ENCODE measurements at places on chromosomes 11 and 22.

GRCh38 chr11:8749202-8749601, 66.6 kb downstream of the RPL27A start:
- no peak for DNase-seq

GRCh38 chr22:47115921-47116320, 353.5 kb downstream of the TBC1D22A start:
- no peak for DNase-seq

- no peak for DNase-seq
Observed at GRCh38 chr11:29634244-29634643, 382.6 kb downstream of the KCNA4 start.

- DNase-seq: no peak
Observed at GRCh38 chr22:20572132-20572802, 64.9 kb downstream of the MED15 start.

DNA sequence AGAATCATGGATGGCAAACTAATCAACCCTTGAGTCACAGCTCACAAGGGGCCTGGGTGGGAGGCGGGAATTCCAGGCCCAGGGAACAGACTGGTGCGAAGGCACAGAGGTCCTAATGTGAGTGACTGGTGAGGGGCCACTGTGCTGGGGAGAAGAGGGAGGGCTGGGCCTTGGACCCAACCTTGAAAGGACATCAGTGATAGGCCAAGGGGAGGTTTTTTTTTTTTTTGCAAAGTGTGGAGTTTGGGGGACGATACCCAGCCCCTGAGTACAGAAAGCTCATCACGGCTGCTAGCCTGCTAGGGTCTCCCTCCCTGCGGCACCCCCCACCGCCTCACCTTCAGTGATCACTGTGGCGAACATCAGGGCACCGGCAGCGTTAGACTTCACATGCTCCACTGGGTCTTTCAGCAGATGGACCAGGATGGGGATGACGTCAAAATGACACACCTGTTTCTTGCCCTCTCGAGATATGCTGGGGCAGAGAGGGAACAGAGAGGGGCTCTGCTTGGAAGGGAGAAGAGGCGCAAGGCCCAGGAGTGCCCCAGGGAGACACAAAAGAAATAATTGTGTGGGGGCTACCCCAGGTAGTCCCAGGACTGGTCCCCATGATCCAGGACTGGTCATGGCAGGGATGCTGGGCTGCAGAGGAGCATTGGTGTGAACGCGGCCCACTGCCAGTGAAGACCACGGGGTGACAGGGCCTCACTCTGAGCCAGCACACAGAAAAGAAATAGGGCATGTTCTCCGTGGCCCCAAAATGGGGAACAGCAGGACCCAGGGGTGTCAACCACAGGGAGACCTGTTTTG, 8.6 kb upstream of the GNAZ start:
- DNase-seq: no peak

DNA sequence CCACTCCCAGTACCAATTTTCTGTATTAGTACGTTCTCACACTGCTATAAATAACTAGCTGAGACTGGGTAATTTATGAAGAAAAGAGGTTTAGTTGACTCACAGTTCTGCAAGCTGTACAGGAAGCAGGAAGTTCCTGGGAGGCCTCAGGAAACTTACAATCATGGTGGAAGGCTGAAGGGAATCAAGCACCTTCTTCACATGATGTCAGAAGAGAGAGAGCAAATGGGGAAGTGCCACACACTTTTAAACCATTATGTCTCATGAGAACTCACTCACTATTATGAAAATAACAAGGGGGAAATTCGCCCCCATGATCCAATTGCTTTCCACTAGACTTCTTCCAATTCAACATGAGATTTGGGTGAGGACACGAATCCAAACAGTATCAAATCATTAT, 271.4 kb downstream of the ETS1 start:
- DNase-seq: no peak
